Diencephalon (tissue), 1 donor: ENCODE measurements at places on chromosomes 6 and 20. TPM values are rescaled to one million over a fixed set of nuclear protein-coding genes. Genes with fewer than 3 reads are reported as not detected.

The GTSF1L gene
- total RNA-seq, result not detected

The TFAP2A gene
- 0.46 TPM for total RNA-seq

The KCNQ5 gene
- total RNA-seq, result 5.5 TPM

The FKBP1C gene
- total RNA-seq, result 0.69 TPM

The PHACTR3 gene
- total RNA-seq, result 43.8 TPM

The VGLL2 gene
- total RNA-seq, result 0.46 TPM

The COL20A1 gene
- 3.7 TPM for total RNA-seq

The DOK5 gene
- 26.8 TPM for total RNA-seq

The TGM3 gene
- total RNA-seq, result 0.46 TPM

The PPP1R14C gene
- total RNA-seq, result 35.5 TPM

The HRH3 gene
- total RNA-seq, result 2.3 TPM

The KCNQ2 gene
- 188 TPM for total RNA-seq
